ENCODE measurements at places on chromosomes 4 and X.

GRCh38 chr4:153013202-153013977 is 77.3 kb downstream of the FHDC1 start:
- H3K4me1 ChIP-seq = no peaks in the 10 kb centered on the region
- H3K27me3 ChIP-seq = no peaks in the 10 kb centered on the region
- no peak overlapping the region for H3K27ac ChIP-seq
- no peaks in the 10 kb centered on the region for H3K36me3 ChIP-seq
- H3K4me3 ChIP-seq = no peak overlapping the region

- no peaks in the 10 kb centered on the region for H3K36me3 ChIP-seq
- DNase-seq = no peak
- H3K4me3 ChIP-seq = peak overlapping the region; percentile 22
- H3K27me3 ChIP-seq = no peaks in the 10 kb centered on the region
- peaks cover 91% of the 10 kb centered on the region for H3K4me1 ChIP-seq
- H3K27ac ChIP-seq = no peak overlapping the region
These were observed 46.1 kb upstream of the FAM9C start for GRCh38 chrX:13090339-13091110.

GRCh38 chr4:185752872-185753271 is 59.1 kb downstream of the SORBS2 start:
- H3K4me3 ChIP-seq = no peak overlapping the region
- no peaks in the 10 kb centered on the region for H3K36me3 ChIP-seq
- no peak overlapping the region for H3K27ac ChIP-seq

DNA sequence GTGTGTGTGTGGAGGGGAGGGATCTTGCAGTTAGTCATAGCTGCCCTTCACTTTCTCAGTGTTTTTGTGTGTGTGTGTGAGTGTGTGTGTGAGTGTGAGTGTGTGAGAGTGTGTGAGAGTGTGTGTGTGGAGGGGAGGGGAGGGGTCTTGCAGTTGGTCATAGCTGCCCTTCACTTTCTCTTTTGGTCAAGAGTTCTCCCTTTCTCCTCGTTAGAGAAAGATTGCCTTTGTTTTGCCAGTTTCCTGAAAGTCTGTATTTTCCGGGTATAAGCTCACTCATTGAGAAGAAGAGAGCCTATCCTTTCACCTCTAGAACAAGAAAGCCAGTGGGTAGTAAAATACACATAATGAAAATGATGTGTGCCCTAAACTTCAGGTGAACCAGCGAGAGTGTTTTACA is 75.2 kb upstream of the ENPP6 start:
- no peak overlapping the region for H3K27ac ChIP-seq
- DNase-seq = no peak
- peaks cover 18% of the 10 kb centered on the region for H3K4me1 ChIP-seq
- H3K27me3 ChIP-seq = no peaks in the 10 kb centered on the region

- H3K36me3 ChIP-seq = no peaks in the 10 kb centered on the region
- peaks cover 80% of the 10 kb centered on the region for H3K4me1 ChIP-seq
- DNase-seq = peak; percentile 82
- H3K27me3 ChIP-seq = no peaks in the 10 kb centered on the region
- H3K4me3 ChIP-seq = peak overlapping the region; percentile 67
These were observed 18.0 kb upstream of the TMSB4X start for GRCh38 chrX:12956704-12957534.

DNA sequence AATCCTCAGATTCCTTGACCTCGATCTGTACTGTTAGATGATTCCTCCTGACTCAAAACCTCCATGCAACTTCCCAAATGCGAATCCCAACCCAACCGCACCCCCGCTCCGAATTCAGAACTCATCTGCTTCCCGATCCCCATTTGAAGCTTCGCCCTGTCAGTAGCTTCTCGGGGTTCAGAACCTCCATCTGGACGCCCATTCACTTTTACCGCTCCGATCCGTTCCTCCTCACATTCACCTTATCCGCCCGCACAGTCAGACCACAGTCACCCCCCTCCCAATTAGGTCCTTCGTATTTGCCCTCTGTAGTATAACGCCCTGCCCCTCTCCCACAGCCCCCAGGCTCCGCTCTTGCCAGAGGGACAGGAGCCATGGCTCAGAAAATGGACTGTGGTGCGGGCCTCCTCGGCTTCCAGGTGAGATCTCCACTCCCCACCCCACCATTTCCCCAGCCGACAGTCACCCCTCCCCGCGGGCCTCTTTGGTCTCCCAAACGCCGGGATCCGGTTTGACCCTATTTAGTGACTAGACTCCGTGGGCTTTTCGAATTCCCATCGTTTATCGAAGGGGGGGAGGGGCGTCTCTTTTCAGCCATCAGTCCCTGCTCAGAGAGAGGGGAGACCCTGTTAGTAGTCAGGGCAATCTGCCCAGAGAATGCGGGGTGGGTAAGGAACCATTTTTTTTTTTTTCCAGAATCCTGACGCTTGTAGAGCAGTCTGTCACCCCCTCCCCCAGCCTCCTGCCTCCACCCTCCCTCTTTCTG is 691 bp downstream of the MAGED1 start:
- peak overlapping the region; percentile 65 for H3K4me3 ChIP-seq
- no peaks in the 10 kb centered on the region for H3K27me3 ChIP-seq
- H3K4me1 ChIP-seq = peaks cover 7% of the 10 kb centered on the region
- no peaks in the 10 kb centered on the region for H3K36me3 ChIP-seq
- DNase-seq = no peak
- H3K27ac ChIP-seq = no peak overlapping the region

GRCh38 chr4:127124919-127125318 is 507.8 kb upstream of the INTU start:
- H3K27me3 ChIP-seq = no peaks in the 10 kb centered on the region
- H3K36me3 ChIP-seq = no peaks in the 10 kb centered on the region
- no peak overlapping the region for H3K4me3 ChIP-seq
- H3K27ac ChIP-seq = no peak overlapping the region
- DNase-seq = no peak

GRCh38 chr4:89284828-89285227 is 22.8 kb downstream of the GPRIN3 start:
- H3K36me3 ChIP-seq = peaks cover 4% of the 10 kb centered on the region
- H3K27ac ChIP-seq = peak overlapping the region; percentile 94
- DNase-seq = no peak

- no peak for DNase-seq
- H3K4me3 ChIP-seq = peak overlapping the region; percentile 66
- no peaks in the 10 kb centered on the region for H3K27me3 ChIP-seq
- peaks cover 23% of the 10 kb centered on the region for H3K4me1 ChIP-seq
- peaks cover 6% of the 10 kb centered on the region for H3K36me3 ChIP-seq
- H3K27ac ChIP-seq = no peak overlapping the region
These were observed 1.1 kb upstream of the CCNQ start for GRCh38 chrX:153600032-153600373.

DNA sequence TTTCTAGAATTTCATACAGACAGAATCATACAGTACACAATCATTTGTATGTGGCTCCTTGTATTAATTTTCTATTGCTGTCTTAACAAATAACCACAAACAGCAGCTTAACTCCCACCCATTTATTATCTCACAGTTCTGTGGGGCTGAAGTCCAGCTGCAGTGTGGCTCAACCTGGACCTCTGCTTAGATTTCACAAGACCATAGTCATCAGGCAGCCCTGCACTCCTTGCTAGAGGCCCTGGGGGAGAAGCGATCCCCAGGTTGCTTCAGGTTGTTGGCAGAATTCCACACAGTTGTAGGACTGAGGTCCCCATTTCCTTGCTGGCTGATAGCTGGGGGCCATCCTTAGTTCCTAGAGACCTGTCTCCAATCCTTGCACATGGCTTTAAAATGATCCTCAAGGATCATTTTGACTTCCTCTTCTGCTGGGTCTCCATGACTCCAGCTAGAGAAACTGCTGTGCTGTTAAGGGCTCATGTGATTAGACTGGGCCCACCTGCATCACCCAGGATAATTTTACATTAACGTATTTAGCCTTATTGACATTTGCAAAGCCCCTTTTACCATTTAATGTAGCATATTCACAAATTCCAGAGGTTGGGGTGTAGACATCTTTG is 60.9 kb upstream of the SMAD1 start:
- no peak overlapping the region for H3K27ac ChIP-seq
- no peaks in the 10 kb centered on the region for H3K36me3 ChIP-seq
- H3K4me3 ChIP-seq = no peak overlapping the region
- no peak for DNase-seq

GRCh38 chrX:141969706-141970105 is 66.0 kb downstream of the MAGEC1 start:
- no peak for DNase-seq
- H3K4me3 ChIP-seq = no peak overlapping the region
- H3K27me3 ChIP-seq = no peaks in the 10 kb centered on the region
- no peak overlapping the region for H3K27ac ChIP-seq
- H3K4me1 ChIP-seq = no peaks in the 10 kb centered on the region

DNA sequence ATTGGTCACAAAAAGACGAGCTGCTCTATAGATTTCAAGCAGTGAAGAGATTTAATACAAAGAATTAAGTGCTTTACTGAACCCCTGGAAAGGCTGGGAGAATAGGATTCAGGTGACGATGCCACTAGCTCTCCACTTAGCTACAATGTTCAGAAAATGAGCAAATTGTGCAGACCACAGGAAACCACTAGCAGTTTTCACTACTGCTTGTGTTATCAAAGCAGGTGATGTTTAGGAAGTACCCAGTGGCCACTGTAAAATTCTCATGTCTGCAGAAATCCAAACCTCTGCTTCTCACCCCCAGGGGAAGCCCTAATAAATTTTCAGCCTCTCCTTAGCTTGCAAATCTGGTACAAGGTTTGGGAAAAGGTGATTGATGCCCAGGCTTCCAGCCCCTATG is 165.1 kb downstream of the IL1RAPL1 start:
- no peaks in the 10 kb centered on the region for H3K4me1 ChIP-seq
- no peaks in the 10 kb centered on the region for H3K27me3 ChIP-seq
- H3K4me3 ChIP-seq = no peak overlapping the region

- no peaks in the 10 kb centered on the region for H3K36me3 ChIP-seq
- DNase-seq = no peak
- no peak overlapping the region for H3K27ac ChIP-seq
- peaks cover 3% of the 10 kb centered on the region for H3K27me3 ChIP-seq
These were observed 15.6 kb upstream of the LAP3 start for GRCh38 chr4:17561195-17561909.

- no peak overlapping the region for H3K27ac ChIP-seq
- no peak overlapping the region for H3K4me3 ChIP-seq
- no peaks in the 10 kb centered on the region for H3K36me3 ChIP-seq
- H3K4me1 ChIP-seq = no peaks in the 10 kb centered on the region
- DNase-seq = no peak
- H3K27me3 ChIP-seq = no peaks in the 10 kb centered on the region
These were observed 45.5 kb downstream of the ETNPPL start for GRCh38 chr4:108717386-108717785.

DNA sequence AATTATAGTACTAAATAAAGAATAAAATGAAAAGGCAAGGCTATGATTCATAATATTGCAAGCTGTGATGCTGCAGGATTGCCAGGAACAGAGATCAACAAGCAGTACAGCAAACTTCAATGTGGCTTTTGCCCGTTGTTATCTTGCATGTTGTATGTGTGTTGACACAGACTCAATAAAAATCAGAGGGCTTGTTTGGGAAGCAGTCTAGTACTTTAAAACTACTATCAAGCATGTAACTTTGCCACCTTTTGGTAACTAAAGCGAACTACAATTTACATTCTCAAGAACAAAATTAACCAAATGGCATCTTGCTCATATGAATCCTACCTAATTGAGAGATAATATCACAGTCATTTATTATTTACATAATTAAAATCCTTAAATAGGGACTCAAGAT is 79.8 kb upstream of the GPM6A start:
- DNase-seq = no peak
- H3K36me3 ChIP-seq = no peaks in the 10 kb centered on the region
- no peaks in the 10 kb centered on the region for H3K4me1 ChIP-seq
- H3K4me3 ChIP-seq = no peak overlapping the region
- no peak overlapping the region for H3K27ac ChIP-seq
- H3K27me3 ChIP-seq = no peaks in the 10 kb centered on the region

GRCh38 chrX:15567886-15568616 is 32.7 kb downstream of the ACE2 start:
- no peak overlapping the region for H3K4me3 ChIP-seq
- DNase-seq = no peak
- H3K36me3 ChIP-seq = no peaks in the 10 kb centered on the region
- no peaks in the 10 kb centered on the region for H3K27me3 ChIP-seq
- H3K27ac ChIP-seq = no peak overlapping the region

DNA sequence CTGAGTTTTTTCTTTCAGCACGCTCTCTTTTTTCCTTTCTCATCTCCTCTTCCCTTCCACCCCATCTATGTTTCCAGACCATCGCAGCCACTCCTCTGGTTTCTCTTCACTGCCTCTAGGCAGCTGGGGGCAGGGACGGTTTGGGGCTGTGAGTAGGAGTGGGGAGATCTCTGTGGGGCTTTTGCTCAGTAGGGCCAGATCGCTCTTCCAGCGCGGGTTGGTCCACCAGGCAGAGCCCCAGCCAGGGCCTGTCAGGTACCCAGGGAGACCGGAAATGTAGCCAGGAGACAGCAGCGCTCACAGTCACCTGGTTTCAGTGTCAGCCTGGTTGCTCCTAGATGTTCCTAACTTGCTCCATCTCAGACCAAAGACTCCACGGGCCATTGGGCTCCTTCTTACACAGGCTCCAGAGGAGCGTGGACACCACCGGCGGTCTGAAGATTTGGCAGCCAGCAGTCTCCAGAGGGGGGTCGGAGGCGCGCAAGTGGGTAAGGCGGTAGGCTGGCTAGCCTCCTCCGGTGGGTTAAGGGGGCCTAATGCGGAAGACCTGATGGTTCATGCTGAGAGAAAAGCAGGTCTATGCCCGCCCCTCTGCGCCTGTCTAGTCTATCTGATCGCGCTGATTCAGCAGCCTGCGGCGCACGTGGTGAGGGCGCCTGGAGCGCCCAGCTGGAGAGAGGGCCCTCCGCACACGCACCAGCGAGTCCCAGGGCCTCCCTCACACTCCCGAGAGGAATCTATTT is 1.8 kb downstream of the FGF5 start:
- peaks cover 33% of the 10 kb centered on the region for H3K27me3 ChIP-seq
- no peaks in the 10 kb centered on the region for H3K4me1 ChIP-seq
- no peaks in the 10 kb centered on the region for H3K36me3 ChIP-seq

Data from CD8-positive, alpha-beta memory T cell (primary cell).